Fibroblast of skin of right quadriceps (primary cell): ENCODE measurements at places on chromosomes 4 and X.
A peak's percentile ranks its signal among the peaks of the same experiment; 100 is the strongest.

GRCh38 chrX:103818842-103819619 lies 13.0 kb downstream of the RAB9B start:
- no peak for DNase-seq

DNA sequence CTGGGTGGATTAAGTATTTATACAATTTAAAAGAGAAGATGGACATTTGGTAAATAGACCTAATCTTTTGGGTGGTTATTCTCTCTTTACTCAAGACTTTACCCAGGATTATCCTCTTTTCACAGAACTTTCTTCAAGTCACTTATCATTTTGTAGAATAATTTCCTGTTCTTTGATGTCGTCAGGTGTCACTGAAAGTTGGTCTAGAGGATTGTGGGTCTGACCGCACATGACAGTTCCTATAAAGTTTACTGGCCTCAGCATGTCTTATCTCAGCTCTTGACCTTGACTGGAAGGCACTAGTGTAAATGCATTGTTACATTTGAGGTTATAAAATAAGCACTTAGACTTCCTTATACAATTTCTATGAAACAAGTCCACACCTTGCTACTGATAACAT lies 139.9 kb upstream of the SLC4A4 start:
- no peak for DNase-seq

DNA sequence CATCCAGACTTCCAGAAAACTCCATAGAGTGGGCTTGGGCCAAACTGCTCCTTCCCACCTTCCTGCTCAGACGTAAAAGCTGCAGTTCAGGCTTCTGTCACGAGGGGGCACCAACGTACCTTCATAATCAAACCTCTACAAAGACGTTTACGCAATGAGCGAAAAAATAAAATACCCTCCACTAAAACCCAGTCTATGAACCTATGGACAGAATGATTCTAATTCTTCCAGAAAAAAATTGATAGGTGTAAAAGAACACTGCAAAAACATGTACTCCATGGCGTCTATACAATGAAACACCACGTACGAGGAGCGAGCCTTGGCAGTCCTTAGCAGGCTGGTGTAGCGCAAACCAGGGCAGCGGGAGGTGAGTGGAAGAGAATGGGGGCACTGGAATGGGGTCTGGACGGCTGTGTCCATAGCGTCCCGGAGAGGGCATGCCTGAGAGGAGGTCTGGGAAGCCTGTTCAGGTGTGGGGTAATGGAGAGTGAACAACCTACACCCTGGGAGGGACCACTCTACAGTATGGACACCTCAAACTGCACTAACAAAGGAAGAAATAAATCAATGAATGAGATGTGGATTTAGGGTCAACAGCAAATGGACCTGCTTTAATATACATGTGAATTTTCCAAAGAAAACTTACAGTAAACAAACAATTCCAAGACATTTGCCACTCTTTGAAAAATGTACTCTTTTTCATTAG lies 14.4 kb upstream of the RAB40A start:
- DNase-seq, result peak; percentile 63

GRCh38 chrX:45517090-45517973 lies 316.7 kb upstream of the DIPK2B start:
- peak; percentile 85 for DNase-seq

DNA sequence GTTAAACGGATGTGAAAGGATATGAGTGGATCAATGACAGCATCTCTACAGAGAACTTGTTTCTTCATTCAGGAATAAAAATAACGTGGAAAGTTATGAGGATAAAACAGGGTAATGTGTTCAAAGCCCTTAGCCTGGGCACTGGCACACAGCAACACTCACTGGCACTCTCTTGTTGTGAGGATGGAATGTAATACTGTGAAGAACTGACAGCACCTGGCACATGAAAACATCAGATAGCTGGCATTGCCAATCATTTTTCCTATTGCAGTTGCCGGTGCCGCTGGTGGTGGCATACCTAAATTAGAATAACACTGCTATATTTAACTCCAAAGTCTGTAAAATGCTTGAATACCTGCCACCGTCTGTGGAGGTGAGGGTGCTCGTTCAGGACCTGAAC lies 1061.2 kb downstream of the DMD start:
- DNase-seq, result no peak

GRCh38 chr4:84497504-84498202 lies 1.4 kb downstream of the NKX6-1 start:
- DNase-seq, result no peak

GRCh38 chr4:121674696-121675095 lies 22.1 kb downstream of the ANXA5 start:
- no peak for DNase-seq

GRCh38 chr4:106284227-106284626 lies 31.8 kb downstream of the TBCK start:
- DNase-seq, result no peak

DNA sequence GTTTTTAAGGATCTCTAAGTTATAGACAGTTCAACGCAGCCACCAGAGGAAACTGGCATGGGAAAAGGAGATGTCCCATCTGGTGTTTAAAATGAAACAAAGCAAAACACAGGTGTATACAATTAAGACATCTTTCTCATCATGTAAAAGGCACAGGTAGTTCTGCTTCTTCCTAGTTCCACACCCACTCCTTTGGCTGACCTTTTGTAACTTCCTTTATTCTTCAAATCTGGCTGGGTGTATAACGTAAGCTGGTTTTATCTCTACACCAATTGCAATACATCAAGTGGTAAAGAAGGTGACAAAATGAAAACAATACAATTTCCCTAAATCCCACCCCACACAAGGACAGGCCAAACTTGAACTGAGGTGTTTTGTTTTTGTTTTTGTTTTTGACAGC lies 27.3 kb upstream of the FBXW7 start:
- DNase-seq, result no peak

DNA sequence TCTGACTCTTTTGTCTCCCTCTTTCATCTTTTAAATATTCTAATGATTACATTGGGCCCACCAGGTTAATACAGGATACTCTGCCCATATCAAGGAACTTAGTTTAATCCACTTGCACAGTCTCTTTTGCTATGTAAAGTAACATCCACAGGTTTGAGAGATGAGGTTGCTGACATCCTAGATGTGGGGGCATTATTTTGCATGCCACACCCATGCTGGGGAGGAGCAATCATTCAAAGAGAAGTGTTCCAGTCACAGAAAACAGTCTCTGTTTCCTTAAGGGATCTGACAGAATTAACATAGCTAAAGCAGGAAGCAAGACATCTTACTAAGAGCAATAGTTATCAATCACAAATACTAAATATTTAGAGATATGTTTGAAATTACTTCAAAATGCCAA lies 11.5 kb upstream of the TRAM1L1 start:
- DNase-seq, result no peak
